ENCODE measurements at places on chromosomes 12 and 14.

DNA sequence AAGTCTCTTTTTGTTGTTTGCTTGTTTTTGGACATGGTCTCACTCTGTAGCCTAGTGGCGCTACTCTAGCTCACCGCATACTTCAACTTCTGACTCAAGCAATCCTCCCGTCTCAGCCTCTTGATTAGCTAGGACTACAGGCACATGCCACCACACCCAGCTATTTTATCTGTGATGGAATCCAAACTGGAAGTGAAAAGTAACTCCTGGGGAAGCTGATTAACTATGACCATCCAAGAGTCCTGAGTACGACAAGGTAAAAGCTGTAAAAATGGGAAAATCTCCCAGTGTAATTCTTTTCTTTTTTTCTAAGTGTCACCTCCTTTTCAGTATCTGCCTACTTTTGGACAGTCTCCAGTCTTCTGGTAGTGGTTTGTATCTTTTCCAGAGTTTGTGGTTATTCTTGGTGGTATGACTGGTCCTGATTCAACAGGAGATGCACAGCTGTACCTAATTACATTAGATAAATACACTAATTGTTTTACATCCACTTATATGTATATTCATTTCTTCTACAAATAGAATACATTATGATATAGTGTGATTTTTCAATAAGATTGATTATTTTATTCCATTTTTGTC lies 97.8 kb downstream of the SLC6A15 start:
- DNase-seq = no peak

- DNase-seq = no peak
Measured at GRCh38 chr14:55272387-55272786, 1.2 kb downstream of the FBXO34 start.

GRCh38 chr14:60838601-60839000 lies 104.0 kb downstream of the MNAT1 start:
- DNase-seq = no peak

- DNase-seq = no peak
Measured at GRCh38 chr12:92641291-92641690, 61.5 kb upstream of the PLEKHG7 start.

- DNase-seq = no peak
Measured at GRCh38 chr14:64681796-64682710, 22.2 kb upstream of the PLEKHG3 start.

DNA sequence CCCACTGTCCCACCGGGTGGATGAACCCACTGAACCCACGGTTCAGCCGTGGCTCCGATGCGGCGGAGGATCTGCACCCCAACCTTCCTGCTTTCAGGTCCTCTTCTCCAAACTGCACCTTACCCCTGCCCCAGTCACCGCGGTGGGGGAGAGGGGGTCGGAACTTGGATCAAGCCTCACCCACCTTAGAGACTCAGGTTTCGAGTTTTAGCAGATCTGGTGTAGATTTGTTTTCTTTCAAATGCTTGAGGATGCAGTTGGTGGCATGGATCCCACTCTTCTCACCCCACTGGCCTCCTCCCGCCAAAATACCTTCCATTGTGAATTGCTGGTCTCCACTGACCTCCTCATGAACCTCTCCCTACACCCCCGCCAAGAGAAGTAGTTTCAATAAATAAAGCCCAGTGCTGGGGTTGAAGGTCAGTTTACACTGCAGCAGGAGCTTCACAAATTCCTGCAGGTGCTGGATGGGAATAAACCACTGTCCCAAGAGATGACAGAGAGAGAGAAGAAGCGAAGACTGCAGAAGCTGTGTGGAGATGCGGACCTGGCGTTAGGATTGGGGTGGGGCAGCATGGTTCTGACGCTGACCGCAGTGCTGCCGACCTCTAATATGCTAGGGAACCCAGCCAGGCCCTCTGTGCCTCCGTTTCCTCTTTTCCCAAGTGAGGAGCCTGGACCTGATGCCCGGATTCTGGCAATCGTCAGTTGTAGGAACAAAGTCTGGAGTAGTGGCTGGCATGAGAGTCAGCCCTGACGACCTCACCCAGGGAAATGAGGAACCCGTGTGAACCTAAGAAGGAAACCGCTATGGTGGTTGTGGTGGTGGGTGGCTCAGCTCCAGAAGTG lies 7.4 kb downstream of the TTC6 start:
- DNase-seq = no peak

GRCh38 chr14:49313108-49313507 lies 273.1 kb downstream of the RPS29 start:
- no peak for DNase-seq

- DNase-seq = no peak
Measured at GRCh38 chr12:13038491-13039161, 5.6 kb upstream of the FAM234B start.

GRCh38 chr14:36516719-36517241 lies 3.3 kb downstream of the NKX2-1 start:
- DNase-seq = no peak

GRCh38 chr12:19893514-19893913 lies 454.2 kb downstream of the AEBP2 start:
- no peak for DNase-seq

DNA sequence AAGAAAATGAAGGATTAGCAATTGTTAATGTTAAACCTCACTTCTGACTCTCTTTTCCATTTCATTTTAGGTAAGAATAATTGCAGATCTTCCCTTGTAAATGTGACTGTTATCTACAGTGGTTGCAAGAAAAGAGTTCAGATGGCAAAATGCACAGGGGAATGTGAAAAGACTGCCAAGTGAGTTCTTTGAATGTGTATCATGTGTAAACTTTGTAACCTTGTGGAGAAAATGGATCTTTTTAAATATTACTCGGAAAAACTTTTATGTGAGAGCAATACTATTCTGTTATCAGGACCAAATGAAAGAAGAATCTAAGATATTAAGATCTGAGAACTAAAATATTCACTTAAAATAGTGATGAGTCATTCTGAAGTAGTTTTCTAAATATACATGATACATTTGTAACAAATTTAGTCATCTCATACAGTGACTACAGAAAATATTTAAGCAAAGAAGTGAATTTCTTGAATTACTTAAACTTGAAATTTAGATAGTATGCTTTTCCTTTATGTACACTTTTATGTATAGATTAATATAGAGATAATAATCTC lies 122.5 kb upstream of the CNTN1 start:
- no peak for DNase-seq

- DNase-seq = no peak
Measured at GRCh38 chr14:33586806-33587205, 364.1 kb downstream of the EGLN3 start.

DNA sequence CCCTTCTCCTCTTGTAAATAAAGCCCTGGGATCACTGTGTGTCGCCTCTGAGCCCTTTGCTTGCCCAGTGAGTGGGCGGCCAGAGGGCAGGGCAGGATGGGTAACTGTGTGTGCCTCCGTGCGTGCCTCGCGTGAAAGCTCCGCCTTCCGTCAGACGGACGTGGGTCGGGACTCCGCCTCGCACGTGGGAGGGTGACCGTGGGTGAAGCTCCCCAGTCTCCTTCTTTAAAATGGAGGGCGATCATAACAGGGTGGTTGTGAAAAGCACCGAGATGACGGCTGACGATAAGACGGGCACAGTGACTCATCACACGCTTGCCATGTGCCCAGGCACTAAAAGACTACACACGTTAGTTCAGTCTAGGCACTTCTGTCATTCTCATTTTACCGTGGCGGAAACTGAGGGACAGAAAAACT lies 9.2 kb downstream of the PHB2 start:
- no peak for DNase-seq

Data from SW 1271 (cell line).